ENCODE measurements at places on chromosomes 4 and X. TPM values are rescaled to one million over a fixed set of nuclear protein-coding genes. Genes with fewer than 3 reads are reported as not detected.

ADGRG2 gene
- 0.10 TPM for total RNA-seq

DTHD1 gene
- total RNA-seq, result not detected

EVC2 gene
- total RNA-seq, result 3.1 TPM

DACH2 gene
- total RNA-seq, result not detected

NKX3-2 gene
- 2.9 TPM for total RNA-seq

CT45A10 gene
- total RNA-seq, result not detected

SLC49A3 gene
- 0.31 TPM for total RNA-seq

AMER1 gene
- total RNA-seq, result 5.0 TPM

IL1RAPL2 gene
- not detected for total RNA-seq

SRD5A3 gene
- total RNA-seq, result 19.8 TPM

ALB gene
- total RNA-seq, result not detected

RNF128 gene
- not detected for total RNA-seq

OTC gene
- not detected for total RNA-seq

LAP3 gene
- 44.0 TPM for total RNA-seq

All from osteocyte (in vitro differentiated cells).